ENCODE measurements at places on chromosomes 13 and 19.

DNA sequence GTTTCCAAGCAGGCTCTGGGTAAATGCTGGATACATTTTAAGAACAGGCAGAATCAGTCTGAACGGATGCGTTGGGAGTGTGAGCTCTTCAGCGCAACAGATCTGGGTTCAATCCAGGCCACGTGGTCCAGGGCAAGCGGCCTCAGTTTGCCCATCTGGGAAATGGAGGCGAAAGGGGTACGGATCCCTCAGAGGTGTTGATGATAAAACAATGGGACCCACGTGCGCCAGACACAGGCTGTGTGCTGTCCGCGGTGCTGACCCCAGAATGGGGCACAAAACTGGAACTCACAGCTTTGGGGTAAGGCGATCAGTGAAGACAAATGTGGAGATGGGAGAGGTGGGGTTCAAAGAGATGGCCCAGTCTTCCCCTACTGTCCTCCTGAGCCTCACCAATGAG is 13.1 kb upstream of the PDE4C start:
- DNase-seq, result no peak

DNA sequence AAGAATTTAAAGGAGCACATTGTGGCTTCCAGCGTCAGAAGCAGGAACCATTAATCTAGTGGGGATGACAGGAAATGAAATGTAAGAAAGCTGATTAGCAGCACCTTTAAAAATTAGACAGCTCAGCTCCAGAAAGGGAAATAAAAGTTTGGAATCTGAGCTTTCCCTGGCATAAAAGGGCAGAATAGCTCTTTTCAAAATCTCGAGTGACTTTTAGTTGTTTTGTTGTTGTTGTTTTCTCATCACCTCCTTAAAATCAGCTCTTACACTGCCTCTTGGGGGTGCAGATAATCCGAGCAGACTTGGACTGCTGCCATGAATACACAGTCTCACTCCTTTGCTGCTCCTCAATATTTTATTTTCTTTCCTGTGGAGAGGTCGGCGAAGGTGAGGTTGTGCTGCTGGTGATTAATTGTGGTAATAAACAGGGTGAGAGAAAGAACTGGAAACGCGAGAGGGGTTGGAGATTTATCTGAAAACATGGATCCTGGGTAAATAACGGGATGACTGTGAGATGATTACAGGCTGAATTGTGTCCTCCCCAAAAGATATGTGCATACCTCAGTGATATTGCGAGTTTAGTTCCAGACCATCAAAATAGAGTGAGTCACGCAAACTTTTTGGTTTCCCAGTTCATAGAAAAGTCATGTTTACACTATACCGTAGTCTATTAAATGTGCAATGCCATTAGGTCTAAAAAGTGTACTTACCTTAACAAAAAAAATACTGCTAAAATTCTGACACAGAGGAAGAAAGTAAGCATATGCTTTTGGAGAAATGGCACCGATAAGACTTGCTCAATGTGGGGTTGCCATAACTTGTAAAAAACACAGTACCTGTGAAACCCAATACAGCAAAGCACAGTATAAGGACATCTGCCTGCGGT is 787.7 kb downstream of the UQCRFS1 start:
- no peak for DNase-seq

GRCh38 chr13:103178986-103179943 is 113.0 kb upstream of the SLC10A2 start:
- no peak for DNase-seq

DNA sequence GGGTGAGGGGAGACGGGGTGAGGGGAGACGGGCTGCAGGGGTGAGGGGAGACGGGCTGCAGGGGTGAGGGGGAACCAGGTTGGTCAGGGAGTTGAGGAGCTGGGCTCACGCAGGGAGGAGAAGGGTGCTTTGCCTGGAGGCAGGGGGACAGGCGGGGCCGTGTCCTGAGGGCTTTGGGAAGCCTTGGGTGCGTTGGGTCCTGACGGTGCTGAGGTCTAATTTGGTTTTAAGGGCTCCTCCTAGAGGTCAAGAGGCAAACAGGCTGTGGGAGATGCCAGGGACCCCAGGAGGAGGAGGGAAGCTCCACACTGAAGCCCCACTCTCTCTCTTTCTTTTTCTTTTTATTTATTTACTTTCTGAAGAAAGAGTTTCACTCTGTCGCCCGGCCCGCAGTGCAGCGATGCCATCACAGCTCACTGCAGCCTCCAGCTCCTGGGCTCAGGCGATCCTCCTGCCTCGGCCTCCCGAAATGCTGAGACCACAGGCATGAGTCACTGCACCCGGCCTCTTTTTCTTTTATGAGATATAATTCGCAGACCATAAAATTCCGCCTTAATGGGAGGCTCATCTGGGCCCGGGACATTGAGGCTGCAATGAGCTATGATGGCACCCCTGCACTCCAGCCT is 9.3 kb upstream of the MISP start:
- DNase-seq, result peak; percentile 12

DNA sequence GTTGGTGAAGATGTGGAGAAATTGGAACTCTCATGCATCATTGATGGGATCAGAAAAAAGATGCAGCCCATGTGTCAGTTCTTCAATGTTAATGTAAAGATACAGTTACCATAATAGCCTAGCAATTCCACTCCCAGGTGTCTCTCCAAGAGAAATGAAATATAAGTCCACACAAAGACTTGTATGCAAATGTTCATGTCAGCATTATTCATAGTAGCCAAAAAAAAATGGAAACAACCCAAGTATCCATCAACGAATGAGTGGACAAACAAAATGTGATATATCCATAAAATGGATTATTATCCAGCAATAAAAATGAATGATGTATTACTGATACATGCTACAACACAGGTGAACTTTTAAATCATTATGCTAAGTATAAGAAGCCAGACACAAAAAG is 38.7 kb downstream of the CCDC70 start:
- no peak for DNase-seq

GRCh38 chr19:56147307-56147706 is 6.2 kb downstream of the ZNF444 start:
- DNase-seq, result no peak

DNA sequence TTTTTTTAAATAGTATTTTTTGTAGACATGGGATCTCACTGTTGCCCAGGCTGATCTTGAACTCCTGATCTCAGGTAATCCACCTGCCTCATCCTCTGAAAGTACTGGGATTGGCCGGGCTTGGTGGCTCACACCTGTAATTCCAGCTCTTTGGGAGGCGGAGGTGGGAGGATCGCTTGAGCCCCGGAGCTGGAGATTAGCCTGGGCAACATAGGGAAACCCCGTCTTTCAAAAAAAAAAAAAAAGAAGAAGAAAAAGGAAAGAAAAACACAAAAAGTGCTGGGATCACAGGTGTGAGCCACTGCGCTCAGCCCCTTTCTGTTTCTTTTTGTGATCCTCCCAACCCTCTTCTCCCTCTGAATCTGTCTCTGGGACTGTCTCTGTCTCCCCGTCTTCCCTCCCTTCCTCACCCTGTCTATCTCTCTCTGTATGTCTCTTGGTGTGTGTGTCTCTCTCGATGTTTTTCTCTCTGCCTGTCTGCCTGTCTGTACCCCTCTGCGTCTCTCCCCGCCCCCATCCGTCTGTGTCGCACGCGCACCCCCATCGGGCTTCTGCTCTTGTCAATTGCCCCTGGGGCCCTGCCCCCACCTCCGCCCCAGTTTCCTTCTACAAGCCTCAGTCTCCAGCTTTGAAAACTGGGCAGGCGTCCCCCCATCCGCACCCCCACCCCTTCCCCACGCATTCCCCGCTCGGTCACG is 540 bp upstream of the ZFP36 start:
- DNase-seq, result peak; percentile 43

DNA sequence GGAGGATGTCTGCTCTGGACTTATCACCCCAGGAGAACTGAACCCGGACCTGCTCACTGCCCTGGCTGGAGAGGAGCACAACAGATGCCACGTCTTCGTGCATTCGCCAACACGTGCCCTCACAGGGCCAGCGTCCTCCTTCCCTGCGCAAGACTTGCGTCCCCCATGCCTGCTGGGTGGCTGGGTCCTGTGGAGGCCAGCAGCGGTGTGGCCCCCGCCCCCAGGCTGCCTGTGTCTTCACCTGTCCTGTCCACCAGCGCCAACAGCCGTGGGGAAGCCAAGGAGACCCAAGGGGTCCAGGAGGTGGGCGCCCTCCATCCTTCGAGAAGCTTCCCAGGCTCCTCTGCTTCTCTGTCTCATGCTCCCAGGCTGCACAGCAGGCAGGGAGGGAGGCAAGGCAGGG is 3.4 kb upstream of the TEKTIP1 start:
- DNase-seq, result no peak

- DNase-seq, result no peak
Measured at GRCh38 chr13:45873491-45874325, 22.2 kb upstream of the SIAH3 start.

DNA sequence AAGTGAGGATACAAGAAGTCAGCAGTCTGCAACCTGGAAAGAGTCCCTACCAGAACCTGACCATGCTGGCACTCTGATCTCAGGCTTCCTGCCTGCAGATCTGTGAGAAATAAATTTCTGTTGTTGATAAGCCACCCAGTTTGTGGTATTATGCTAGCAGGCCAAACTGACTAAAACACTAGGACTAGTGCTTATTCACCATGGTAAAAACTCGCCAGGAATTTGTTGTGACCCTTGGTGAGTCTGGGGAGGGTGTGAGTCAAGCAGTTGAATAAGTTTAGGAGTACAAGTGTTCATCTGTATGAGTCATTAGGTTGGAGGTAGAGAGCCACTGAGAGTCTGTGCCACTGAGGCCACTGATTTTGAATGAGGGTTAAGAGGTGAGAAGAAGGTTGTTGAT is 3.6 kb downstream of the ZIK1 start:
- DNase-seq, result no peak

- DNase-seq, result no peak
Measured at GRCh38 chr13:49844181-49844580, 51.7 kb upstream of the KPNA3 start.

- peak; percentile 27 for DNase-seq
Measured at GRCh38 chr19:10861103-10861651, 10.2 kb upstream of the CARM1 start.

GRCh38 chr19:45215391-45216191 is 29.6 kb downstream of the EXOC3L2 start:
- no peak for DNase-seq

DNA sequence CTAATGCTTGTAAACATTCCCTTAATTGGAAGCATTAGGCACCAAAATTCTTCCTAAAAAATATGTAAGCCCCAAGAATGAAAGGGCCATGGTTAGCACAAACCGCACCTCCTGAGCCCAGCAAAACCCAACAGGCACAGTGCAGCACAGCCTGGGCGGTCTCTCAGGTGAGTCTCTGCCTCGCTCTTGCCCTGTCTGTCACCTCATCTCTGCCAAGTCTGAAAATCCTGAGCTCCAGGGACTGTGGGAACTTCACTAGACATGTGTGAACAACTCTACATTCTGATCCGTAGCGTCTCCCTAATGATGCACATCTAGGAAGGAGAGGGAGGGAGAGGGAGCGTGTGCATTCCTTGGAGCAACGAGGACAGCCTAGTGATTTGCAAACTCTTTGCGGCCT is 88.8 kb upstream of the GJB6 start:
- no peak for DNase-seq

DNA sequence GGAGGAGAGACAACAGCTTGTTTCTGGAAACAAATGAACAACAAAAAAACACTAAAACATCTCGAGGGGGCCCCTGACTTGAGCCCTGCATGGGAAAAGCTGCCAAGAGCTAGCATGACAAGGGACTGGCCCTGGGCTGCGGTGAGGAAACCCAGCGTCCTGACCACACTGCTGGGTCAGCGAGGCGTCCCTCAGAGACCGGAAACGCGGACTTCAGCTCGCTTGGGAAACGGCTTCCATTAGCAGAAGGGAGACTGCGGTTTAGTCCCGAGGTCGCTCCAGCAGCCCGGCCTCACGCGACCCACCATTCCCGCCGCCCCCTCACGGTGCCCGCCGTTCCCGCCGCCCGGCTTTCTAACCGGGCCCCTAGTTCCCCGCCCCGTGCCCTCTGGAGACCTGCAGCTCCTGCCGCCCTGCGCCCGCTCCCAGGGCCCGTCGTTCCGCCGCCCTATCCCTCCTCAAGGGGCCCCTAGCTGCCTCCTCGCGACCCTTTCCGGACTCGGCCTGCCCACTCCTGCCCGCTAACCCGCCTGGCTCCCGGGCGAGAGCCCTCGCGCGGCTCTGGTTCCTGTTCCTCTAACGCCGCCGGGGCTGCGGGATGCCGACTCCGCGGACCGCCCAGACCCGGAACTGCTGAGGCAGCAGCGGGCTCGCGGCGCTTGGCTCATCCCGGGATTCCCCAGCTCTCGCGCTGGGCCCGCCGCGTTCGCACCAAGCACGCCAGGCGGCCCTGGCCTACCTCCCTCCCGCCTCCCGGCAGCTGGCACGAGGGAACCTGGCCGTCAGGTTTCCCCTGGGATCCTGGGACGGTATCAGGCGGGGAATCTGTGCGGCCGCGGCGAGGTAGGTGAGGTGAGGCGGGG is at the start of gene CCDC122:
TSS of gene CCDC122 (minus strand) at position 849 of the 863 bp plus-strand sequence. CDS start 10,364 bp downstream, outside the sequence.
- no peak for DNase-seq

- no peak for DNase-seq
Measured at GRCh38 chr13:53204598-53204997, 176.0 kb downstream of the OLFM4 start.

GRCh38 chr19:3113100-3114017 is 19.2 kb downstream of the GNA11 start:
- no peak for DNase-seq

DNA sequence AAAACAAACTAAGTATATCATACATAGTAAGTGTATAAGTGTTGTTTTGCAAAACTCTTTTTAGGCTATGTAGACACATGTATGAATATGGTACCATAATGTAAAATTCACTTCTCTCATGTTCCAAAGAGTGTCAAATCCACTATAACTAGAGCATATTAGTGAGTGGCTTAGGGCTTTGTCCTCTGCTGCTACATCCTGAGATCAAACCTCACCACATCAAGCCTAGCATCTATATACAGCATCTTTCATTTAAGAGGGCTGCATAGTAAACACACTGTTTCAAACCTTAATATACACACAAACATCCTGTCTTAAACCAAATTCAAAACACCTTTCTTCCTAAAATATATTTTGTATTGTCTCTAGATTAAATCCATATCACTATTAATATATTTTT is 38.7 kb downstream of the ELF1 start:
- no peak for DNase-seq

GRCh38 chr19:55640577-55641425 is at the start of gene ZNF580:
TSS of gene ZNF580 (plus strand) at chr19:55641002. CDS start at chr19:55642509, 1,507 bp downstream.
- peak; percentile 31 for DNase-seq

DNA sequence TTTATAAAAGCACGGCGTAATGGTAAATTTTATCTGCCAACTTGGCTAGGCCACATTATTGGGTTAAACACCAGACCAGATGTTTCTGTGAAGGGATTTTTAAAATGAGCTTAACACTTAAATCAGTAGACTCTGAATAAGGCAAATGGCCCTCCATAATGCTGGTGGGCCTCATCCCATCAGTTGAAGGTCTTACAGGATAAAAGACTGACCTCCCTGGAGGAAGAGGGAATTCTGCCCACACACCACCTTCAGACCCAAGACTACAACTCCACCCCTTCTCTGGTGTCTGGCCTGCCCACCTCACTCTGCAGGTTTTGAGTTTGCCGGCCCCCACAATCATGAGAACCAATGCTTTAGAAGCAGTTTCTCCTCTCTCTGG is 96.4 kb downstream of the COL4A1 start:
- no peak for DNase-seq

DNA sequence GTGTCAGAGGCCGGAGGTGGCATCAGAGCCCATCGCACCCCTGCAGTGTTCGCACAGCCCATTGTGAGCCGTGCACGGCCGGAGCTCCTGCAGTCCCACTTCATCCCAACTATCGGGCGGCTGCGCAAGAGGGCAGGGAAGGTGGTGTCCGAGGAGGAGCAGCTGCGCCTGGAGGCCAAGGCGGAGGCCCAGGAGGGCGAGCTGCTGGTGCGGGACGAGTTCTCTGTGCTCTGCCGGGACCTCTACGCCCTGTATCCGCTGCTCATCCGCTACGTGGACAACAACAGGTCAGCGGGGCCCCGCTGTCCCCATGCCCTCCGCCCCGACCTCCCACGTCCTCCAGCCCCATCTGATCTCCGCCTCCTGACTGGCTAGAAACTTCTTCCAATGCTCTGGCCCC is 85.7 kb downstream of the RYR1 start:
- DNase-seq, result no peak
